ENCODE measurements at places on chromosomes 11 and 22. TPM values are rescaled to one million over a fixed set of nuclear protein-coding genes. Genes with fewer than 3 reads are reported as not detected.
A peak's percentile ranks its signal among the peaks of the same experiment; 100 is the strongest.

DNA sequence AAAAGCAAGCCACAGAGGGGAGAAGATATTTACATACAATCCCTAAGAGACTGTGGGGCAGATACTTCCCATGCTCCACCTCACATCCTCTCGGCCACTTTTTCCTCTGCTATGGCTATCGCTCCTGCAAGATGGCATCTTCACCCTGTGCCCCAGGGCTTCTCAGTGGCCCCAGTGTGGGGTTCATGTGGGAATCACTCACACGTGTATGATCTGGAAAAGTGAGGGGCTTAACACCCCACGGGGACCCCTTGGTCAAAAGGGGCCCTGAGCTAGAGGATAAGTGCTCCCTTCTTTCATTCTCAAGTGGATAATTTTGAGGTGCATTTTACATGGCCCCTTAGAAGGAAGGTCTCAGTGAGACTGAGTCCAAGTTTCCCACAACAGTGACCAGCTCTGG, 28.7 kb downstream of the C11orf58 start:
- no peak for DNase-seq

PRODH gene
- 0.43 TPM for total RNA-seq

DNA sequence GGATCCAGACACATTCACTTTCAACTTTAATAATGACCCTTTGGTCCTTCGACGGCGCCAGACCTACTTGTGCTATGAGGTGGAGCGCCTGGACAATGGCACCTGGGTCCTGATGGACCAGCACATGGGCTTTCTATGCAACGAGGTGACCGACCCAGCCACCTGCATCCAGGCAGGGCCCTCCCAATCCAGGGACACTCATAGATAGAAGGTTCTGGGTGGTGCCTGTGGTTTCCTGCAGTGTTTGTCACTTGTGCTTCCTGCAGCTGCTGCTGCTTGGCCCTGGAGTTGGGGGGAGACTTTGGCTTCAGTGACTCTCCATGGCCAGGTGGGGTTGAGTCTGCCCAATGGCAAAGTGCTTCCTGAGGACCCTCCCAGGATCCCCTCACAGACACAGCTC, 7.3 kb downstream of the APOBEC3B start:
- DNase-seq = peak; percentile 51

- DNase-seq = peak; percentile 51
These were observed 142.6 kb upstream of the BLID start for GRCh38 chr11:122258446-122259194.

GRCh38 chr22:50027639-50028537, 15.3 kb upstream of the IL17REL start:
- DNase-seq = peak; percentile 92

ANGPTL5 gene
- total RNA-seq = not detected

FREY1 gene
- 0.29 TPM for total RNA-seq

GRCh38 chr11:110798201-110798900, 86.1 kb upstream of the ARHGAP20 start:
- no peak for DNase-seq

GRCh38 chr11:124586238-124586860, 16.6 kb downstream of the OR8A1 start:
- peak; percentile 80 for DNase-seq

GRCh38 chr11:27934830-27935145, 173.2 kb downstream of the KIF18A start:
- peak; percentile 62 for DNase-seq

OR5AS1 gene
- total RNA-seq = not detected

- no peak for DNase-seq
These were observed 135.2 kb upstream of the C11orf58 start for GRCh38 chr11:16603245-16603644.

GRCh38 chr22:21728270-21728669, 7.3 kb downstream of the YPEL1 start:
- no peak for DNase-seq

DNA sequence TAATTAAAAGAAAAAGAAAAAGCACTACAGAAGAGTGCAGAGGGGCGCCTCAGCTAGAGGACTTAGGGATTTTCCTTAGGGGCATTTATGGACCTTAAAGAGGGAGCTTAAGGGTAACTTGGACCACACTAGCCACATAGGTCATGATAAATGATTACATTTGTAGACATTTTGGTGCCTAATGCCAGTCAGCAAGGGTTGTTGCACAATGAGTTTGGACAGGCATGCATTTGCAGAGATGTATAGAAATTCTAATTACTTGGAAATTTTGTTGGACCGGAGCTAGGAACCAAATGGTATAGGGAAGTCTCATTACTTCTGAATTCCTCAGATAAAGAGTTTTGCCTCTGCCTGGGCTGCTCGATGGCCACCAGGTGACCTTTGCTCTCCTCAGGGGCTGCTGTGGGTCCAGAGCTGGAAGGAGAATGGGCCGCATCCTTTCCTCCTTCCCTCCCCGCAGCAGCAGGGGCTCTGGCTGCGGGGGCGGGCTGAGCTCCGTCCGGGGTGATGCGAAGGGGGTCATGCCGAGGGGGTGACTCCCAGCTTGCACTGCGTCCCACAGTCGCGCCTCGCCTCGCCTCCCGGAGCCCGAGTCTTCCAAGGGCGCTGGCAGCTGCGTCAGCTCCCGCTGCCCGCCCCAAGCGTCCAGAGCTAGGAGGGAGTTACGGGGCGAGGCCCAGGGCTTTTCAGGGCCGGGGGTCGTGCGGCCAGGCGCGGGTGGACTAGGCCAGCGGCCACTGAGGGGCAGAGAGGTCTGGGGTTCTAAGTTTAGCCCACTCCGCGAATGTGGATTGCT, 20.3 kb upstream of the MALAT1 start:
- DNase-seq = peak; percentile 69

CHORDC1 gene
- total RNA-seq = 78.7 TPM

DNA sequence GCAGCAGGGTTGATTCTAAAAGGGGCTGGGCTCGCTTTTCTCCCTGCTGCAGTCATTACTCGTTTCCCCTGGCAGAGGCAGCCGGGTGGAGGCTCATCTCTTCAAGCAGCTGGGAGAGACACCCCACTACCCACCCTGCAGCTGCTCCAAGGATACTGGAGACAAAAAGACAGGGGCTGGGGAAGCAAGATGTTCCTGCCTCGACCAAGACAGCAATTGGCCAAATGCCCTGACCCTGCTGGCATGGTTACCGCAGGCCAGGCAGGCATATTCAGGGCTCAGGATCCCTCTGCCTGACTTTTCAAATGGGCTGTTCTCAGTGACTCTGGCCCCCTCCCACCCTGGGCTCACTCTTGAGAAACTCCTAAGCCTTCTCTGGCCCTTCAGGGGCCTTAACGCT, 6.8 kb upstream of the RGL4 start:
- DNase-seq = peak; percentile 84

- DNase-seq = no peak
These were observed 1.6 kb downstream of the ARSA start for GRCh38 chr22:50626314-50626849.

- DNase-seq = no peak
These were observed 10.3 kb downstream of the APOBEC3A start for GRCh38 chr22:38967451-38968450.

CCDC87 gene
- total RNA-seq = 0.26 TPM

- peak; percentile 73 for DNase-seq
These were observed 133.0 kb downstream of the NAV2 start for GRCh38 chr11:19845626-19846025.

- no peak for DNase-seq
These were observed 42.9 kb downstream of the MORC2 start for GRCh38 chr22:30925667-30926066.

CENPM gene
- total RNA-seq = 0.64 TPM

DNA sequence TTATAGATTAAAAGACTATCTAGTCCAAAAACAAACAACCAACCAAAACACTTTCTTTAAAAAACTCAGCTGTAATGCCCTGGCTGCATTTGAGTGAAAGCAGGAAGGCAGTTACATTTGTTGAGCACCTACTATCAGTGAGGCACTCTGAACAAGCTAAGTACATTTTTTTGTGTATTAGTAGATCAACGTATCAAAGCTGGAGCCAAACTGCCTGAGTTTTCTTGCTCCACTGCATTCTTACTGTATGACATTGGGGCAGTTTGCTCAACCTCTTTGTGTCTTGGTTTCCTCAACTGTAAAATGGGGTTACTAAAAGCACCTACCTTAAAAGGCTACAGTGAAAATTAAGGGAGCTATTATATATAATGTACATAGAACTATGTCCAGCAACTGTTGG, 22.0 kb downstream of the COA4 start:
- no peak for DNase-seq

- DNase-seq = no peak
These were observed 5.2 kb downstream of the APOL1 start for GRCh38 chr22:36257948-36258670.

- DNase-seq = no peak
These were observed 33.5 kb downstream of the LRP5 start for GRCh38 chr11:68345776-68346461.

DNA sequence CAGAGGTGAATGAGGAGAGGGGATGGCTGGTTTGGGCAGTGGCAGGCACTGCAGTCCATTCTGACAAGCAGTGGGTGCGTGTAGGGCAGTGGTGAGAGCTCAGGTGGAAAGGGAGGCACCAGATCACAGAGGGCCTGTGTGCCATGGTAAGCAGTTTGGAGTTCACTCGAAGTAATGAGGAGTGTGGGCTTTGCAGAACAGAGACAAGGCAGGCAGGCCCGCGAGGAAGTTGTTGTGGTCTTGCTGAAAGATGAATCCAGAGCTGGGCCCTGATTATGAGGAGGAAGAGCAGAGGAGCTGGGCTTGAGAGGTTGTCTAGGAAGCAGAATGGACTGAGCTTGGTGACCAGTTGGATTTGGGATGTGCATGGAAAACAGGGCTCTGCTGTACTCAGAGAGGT, 1.6 kb upstream of the DNAJB13 start:
- no peak for DNase-seq

DNA sequence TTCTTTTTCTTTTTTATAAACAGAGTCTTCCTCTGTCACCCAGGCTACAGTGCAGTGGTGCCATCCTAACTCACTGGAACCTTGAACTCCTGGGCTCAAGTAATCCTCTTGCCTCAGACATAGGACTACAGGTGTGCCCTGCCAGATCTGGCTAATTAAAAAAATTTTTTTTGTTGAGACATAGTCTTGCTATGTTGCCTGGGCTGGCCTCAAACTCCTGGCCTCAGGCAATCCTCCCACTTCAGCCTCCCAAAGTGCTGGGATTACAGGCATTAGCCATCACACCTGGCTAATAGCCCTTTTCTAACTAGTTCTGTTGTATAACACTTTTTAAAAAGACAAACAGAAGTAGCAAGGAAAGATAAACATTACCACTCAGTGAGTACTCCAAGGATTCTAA, 57.4 kb downstream of the CSTF3 start:
- DNase-seq = no peak

LYVE1 gene
- total RNA-seq = not detected

KCNJ11 gene
- 8.7 TPM for total RNA-seq

OR52N1 gene
- total RNA-seq = not detected

PANX3 gene
- total RNA-seq = not detected

DNA sequence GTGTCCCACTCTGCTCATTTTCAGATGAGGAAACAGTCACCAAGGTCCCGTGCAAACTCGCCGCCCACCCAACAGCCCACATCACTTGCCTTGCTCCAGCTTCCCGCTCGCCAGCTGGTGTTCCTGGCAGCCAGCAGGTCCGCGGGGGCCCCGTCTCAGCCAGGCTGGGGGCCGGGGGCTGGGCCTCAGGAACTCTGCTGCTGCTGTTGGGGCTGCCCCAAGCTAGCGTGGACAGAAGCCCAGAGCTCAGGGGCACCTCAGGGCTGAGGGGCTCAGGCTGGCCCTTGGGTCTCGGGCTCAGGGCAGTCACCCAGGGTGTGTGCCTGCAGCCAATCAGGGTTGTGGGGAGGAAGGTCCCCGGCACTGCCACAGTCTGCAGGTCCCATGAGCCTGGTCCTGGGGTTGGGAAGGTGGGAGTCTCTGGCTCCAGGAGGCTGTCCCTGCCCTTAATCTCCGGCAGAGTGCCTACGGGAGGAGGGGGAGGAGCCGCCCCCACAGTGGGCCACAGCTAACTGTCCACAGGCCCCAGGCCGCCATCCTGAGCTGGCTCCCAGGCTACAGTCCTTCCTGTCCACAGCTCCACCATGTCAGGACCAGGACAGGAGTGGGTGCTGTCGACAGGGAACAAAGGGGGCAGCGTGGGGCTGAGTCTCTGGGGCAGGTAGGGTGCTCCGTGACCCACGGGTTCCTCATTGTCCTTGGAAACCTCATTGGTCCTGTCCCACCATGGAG, 65.2 kb downstream of the ARFGAP3 start:
- peak; percentile 49 for DNase-seq

DNA sequence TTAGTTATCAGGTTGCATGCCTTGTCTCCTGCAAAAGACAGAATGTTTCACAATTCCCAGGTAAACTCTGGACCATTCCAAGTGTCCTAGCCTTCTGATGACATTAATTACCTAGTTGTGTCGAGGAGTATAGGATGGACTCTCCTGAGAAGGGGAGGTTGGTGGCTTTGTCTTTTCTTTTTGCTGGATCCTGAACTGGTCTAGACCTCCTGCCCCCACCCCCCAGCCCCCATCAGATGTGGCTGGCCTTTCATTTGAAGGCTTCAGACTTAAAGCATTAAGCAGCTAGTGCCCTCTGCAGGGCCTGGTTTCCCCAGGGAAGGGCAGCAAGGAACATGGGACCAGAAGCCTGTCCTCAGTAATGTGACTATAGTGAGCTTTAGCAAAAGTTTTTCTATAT, 9.7 kb downstream of the MCAM start:
- DNase-seq = peak; percentile 26

- DNase-seq = no peak
These were observed 9.0 kb downstream of the FAM118A start for GRCh38 chr22:45318558-45319323.

- DNase-seq = peak; percentile 80
These were observed 176.9 kb downstream of the MN1 start for GRCh38 chr22:27624705-27625104.

SLC39A13 gene
- total RNA-seq = 131 TPM

OR10S1 gene
- total RNA-seq = not detected

- DNase-seq = no peak
These were observed 48.8 kb downstream of the GDPD4 start for GRCh38 chr11:77252555-77253270.

GRCh38 chr11:128582496-128583366, 4.6 kb downstream of the ETS1 start:
- DNase-seq = peak; percentile 85

GRCh38 chr11:122779047-122779629, 59.2 kb upstream of the CRTAM start:
- no peak for DNase-seq

GRCh38 chr11:69167916-69168691, 12.4 kb downstream of the SMIM38 start:
- DNase-seq = no peak

DNA sequence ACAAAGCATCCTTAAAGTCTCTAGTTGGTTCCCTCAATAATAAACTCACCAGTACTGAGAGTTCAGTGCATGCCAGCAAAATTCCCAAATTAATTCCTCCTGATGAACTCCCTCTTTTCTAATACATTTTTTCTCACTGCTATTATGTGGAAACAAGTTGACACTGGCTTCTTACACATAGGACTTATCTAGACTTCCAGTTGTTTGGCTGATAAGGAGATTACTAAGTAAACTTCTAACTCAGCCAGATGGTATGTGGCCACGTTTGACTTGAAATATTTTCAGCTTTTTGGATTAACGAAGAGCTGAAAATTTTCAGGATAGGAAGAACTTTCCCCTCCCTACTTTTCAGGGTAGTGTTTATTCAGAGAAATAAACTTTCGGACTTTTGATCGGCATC, 1154.2 kb upstream of the TENM4 start:
- DNase-seq = no peak

GRCh38 chr11:66168289-66168688, 98.2 kb downstream of the PACS1 start:
- DNase-seq = no peak

- no peak for DNase-seq
These were observed 20.6 kb downstream of the TSPAN4 start for GRCh38 chr11:863023-863909.

GRCh38 chr11:88704485-88704884, 361.3 kb downstream of the GRM5 start:
- DNase-seq = peak; percentile 3

Measured in myocyte (in vitro differentiated cells).